ENCODE measurements at places on chromosomes 7 and 10.

DNA sequence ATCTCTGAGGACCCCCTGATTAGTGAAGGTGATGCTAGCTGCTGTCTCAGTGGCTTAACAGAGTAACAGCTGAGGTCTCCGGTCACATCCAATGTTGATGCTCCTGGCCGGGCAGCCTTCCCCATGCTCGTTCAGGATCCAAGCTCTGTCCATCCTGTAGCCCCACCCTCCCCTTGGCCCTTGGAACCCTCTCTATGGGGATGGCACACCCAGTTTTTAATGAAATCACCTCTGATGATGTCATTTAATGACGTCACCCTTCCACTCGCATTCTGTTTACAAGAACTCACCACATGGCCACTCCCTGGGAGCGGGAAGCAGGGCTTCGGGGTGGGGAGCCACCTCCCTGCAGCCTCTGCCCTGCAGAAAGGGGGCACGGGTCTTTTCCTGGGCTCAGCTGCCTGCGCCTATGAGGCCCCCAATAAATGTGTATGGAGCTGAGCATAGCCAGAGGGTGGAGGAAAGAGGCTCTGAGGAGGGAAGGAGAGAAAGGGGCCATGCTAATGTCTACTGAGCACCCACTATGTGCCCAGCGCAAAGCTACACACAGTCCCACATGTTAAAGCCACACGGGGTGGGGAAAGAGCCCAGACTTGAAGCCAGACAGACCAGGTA lies 95.5 kb downstream of the OAT start:
- no peak for DNase-seq

GRCh38 chr7:116802746-116803152 lies 59.6 kb upstream of the CAPZA2 start:
- peak; percentile 28 for DNase-seq

DNA sequence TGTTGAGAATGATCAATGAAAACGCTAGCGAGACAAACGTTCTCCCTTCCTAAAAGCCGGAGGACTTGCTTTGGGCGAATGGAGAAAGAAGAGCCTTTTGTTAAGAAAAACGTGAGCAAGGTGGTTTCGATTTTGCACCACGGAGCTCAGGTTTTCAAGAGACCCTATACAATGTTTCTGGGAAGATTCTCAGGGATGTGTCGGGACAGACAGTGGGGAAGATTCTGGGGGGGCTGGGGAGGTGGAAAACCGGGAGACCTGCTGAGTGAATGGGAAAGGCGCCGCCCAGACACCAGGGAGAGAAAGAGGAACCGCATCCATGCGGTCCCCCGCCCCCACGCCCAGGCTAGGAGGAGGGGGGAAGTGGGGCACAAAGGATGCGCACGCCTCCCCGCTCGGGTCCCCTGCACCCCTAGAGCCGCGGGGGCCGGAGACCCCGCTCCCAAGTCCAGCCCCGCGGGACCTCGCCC lies 745 bp downstream of the YWHAG start:
- peak; percentile 73 for DNase-seq

GRCh38 chr10:11608159-11609013 lies 3.1 kb downstream of the USP6NL start:
- DNase-seq, result no peak

- no peak for DNase-seq
Observed at GRCh38 chr10:121990015-121990677, 1.2 kb downstream of the TACC2 start.

- DNase-seq, result no peak
Observed at GRCh38 chr7:127413326-127413725, 20.8 kb upstream of the ZNF800 start.

DNA sequence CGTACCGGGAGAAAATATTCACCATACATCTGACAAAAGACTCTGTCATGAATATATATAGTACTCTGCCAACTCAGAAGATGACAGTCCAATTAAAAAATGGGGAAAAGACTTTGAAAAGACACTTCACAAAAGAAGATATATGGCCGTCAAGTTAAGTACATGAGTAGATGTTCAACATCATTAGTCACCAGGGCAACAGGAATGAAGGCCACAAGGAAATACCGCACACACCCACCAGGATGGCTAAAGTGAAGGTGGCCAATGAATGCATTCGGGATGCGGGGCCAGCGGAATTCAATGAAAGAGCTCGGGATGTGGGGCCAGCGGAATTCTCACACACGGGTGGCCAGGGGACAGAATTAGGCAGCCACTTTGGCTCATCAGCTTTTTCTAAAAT lies 42.2 kb downstream of the MAD1L1 start:
- no peak for DNase-seq

DNA sequence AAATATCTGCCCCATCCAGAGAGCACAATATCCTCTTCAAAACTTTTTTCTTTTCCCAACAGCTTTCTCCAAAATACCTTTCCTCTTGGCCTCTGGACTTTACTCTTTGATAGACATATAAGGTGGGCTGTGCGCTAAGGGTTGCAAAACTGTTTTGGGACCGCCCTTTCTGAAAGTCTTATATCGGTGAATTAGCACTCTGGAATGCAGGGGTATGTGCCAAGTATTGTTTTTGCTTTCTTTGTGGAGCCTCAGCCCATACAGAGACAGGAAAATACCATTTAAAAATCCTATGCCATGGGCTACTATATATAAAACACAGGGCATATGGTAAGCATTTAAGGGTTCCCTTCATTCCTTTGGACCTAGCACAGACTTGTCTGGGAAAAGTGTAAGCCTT lies 37.7 kb downstream of the PPP1R17 start:
- DNase-seq, result no peak

- no peak for DNase-seq
Observed at GRCh38 chr10:126646110-126646509, 24.4 kb downstream of the C10orf90 start.

DNA sequence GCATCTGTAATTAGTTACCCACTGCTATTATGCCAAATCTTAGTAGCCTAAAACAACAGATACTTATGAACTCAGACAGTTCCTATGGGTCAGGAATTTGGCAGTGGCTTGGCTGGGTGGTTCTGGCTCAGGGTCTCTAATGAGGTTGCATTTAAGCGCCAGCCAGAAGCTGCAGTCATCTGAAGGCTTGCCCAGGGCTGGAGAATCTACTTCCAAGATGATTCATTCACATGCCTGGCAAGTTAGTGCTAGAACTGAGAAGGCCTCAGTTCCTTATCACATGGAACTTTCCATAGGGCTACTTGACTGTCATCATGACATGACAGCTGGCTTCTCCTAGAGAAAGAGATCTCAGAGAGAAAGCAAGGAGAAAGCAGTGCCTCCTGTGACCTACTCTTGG lies 121.3 kb downstream of the AVL9 start:
- DNase-seq, result no peak
